ENCODE measurements at places on chromosomes 7 and 10.

DNA sequence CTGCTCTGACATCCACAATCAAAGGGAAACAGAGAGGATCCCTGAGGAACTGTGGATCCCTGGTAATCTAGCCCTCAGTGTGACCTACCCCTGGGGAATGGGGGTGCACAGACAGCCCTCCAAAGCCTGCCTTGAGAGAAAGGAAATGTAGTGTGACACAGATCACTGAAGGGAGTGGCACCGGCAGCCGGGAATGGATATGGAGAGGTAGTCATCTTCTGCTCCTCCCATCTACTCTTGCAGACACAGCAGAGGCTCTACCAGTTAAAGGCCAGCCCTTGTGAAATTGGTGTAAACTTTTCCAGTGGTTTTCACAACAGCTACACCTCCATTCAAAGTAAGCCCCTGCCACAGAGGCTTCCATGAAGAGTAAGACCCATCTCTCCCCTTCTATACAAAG lies 144.4 kb downstream of the PCDH15 start:
- DNase-seq: no peak

GRCh38 chr10:20953120-20953519 lies 56.0 kb upstream of the NEBL start:
- DNase-seq: no peak

- DNase-seq: no peak
Measured at GRCh38 chr7:50544992-50545391, 20.2 kb downstream of the DDC start.

- no peak for DNase-seq
Measured at GRCh38 chr7:76353744-76354143, 5.0 kb downstream of the YWHAG start.

DNA sequence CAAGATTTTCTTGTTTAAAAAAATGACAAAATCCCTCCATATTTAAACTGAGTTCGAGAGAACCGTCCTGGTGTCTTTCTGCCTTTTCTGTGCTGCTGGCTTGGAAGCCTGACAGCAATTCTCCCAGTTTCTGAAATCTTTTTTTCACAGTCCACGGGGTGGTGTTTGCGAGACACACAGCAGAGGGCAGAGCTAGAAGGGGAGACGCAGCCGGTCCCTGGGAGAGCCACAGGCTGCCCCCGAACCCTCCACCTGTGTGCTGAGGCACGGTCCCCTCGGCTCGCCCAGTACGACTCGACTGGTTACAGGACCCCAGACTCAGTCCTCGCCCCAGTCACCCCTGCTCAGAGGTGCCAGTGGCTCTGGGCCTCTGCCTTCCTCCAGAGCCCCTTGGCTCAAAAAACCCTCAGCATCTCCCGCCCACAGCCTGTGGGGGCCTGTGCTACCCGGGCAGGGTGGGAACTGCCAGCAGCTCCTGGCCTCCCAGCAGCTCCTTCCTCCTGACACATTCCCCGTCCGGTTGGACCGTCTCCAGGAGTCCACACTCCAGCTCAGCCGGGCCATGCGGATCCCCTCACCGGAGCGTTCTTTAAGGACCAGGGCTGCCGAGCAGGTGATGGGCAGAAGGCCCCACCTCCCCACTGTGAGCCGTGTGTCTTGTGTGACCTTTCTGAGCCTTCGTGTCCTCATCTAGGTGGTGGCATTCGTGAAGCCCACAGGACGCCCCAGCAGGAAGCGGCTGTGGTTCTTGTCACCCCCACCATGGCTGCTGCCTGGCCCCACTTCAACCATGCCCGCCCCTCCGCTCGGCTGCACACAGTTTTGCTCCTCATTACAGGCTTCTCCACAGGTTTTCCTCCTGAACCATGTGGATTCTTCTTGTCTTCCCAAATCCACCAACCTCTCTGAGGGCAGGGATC lies 52.3 kb upstream of the EN2 start:
- DNase-seq: peak; percentile 48

- DNase-seq: no peak
Measured at GRCh38 chr7:57789130-57789529, 339.2 kb downstream of the ZNF716 start.

DNA sequence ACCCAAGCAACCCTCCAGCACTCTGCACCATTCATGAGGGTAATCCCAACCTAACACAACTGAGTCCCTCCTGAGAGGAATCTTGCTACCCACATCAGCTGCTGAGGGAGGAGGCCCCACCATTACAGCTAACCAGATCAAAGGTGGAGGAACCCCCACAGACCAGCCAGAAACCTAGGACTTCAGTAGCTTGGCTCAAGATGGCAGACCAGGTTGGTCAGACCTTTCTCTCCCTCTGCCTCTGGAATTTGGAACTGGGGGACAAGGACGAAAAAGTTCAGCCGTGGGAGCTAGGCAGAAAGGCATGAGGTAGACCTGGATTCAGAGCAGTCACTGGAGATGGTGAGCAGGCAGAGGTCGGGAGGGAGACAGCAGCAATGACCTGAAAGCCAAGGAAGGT lies 101.3 kb upstream of the CACUL1 start:
- no peak for DNase-seq

- no peak for DNase-seq
Measured at GRCh38 chr10:77520290-77520689, 117.3 kb downstream of the KCNMA1 start.

GRCh38 chr10:43409385-43410109 lies 561 bp upstream of the HNRNPF start:
- DNase-seq: peak; percentile 66

DNA sequence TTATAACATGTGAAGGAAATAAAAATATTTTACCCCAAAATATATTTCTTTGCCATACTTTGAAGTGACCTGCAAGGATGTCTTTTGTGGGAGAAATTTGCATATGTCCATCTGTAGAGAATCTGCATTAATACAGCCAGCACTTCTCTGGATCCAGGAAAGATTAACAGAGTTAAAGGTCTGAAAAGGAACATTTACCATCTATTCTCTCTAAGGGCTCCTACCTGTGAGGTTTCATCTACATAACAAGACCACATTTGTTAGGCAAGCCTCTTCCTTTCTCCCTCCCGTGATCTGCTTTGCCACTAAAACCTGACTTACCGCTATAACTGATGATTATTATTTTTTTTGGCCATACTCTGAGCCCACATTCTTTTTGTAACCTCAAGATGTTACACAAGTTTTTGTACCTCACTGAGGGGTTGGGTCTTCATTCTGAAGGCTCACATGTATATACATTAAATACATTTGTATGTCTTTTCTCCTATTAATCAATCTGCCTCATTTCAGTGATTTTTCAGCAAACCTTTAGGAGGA lies 129.4 kb downstream of the AKR1D1 start:
- DNase-seq: no peak

DNA sequence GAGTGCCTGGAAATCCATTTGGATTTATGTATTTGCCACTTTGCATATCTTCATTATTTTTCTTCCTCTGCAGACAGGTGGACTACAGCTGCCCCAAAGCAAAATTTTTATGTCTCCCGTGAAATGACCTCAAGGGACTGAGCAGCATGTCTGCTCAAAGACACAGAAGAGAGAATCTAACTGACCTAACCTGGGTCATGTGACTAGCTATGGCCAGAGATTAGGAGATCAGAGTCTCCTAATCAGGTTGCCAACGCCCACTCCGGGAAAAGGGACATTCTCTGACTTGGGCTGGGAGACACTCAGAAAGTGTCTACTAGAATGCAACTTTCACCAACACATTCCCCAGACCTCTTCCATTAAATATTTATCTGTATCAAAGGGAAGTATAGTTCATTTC lies 2.5 kb upstream of the BAMBI start:
- no peak for DNase-seq

GRCh38 chr7:523347-524336 lies 4.0 kb upstream of the PDGFA start:
- no peak for DNase-seq

DNA sequence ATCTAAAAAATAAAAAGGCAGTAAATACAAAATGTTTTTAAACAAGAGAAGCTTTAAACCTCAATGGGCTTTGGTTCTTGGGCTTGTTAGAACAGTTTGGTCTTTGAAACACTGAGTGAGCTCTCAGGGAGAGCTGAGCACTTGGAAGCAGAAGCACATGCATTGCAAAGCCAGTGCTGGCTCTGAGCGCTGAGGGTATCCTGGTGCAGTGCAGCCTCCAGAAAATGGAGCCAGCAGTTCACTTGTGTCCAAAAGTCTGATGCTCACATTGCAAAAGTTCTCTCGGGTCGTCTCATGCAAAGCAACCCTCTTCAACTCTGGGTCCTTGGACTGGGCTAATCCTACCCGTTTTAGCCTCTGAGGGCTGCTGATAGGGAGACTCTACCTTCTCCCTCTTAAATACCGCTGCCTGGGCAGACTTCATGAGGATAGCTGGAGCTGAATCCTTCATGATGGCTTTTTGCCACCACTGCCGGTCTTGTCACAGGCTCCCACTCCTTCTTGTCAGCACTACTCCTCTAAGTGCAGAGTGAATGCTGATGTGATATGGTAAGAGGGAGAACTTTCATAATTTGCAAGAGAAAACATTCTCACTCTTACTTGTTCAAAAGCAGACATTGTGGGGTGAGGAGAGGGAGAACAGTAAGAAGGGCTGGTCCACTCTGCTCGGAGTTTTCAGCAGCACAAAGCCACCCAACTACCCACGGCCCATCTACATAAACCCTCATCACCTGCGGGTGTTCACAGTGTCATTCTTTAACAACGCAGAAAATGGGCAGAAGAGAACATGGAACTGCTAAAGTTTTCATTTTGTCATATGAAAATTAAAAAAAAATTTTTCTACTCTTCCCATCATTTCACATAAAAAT lies 42.2 kb upstream of the BMPER start:
- no peak for DNase-seq

DNA sequence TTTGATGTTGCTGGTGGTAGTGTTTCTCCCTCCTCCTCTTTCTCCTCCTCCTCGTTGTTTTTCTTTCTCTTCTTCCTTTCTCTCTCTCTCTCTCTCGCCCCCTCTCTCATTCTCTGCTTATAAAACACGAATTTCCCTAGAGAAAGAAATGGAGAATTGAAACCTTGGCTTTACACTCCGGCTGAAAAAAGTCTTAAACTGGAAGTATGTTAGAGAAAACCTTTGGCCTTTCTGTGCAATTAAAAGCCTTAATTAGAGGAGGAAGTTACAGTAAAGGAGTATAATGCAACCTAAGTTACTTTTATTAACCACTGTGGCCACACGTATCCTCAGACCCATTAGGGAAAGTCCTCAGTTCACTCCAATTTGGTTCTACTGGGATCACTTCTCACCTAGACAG lies 501.7 kb upstream of the SORCS1 start:
- DNase-seq: no peak

- DNase-seq: no peak
Measured at GRCh38 chr7:101087334-101088068, 2.2 kb downstream of the TRIM56 start.

- no peak for DNase-seq
Measured at GRCh38 chr7:47787249-47788069, 160.8 kb downstream of the PKD1L1 start.

DNA sequence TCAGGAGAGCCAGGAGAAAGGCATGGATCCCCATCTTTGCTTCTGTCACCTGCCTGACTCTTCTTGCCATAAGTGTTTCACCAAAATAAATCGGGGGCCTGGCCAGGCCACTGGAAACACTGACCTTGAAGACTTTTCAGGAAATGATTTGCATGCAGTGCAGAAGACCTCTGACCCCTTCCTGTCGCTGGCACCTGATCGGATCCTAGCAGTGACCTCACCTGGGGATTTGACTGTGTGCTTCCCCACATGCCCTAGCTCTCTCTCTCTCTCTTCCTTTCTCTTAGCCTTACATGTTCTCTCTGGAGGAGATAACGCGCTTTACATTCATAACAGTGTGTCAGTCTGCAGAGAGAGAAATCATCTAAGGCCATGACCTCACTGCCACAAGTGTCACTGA lies 243.0 kb downstream of the PRPF18 start:
- no peak for DNase-seq

DNA sequence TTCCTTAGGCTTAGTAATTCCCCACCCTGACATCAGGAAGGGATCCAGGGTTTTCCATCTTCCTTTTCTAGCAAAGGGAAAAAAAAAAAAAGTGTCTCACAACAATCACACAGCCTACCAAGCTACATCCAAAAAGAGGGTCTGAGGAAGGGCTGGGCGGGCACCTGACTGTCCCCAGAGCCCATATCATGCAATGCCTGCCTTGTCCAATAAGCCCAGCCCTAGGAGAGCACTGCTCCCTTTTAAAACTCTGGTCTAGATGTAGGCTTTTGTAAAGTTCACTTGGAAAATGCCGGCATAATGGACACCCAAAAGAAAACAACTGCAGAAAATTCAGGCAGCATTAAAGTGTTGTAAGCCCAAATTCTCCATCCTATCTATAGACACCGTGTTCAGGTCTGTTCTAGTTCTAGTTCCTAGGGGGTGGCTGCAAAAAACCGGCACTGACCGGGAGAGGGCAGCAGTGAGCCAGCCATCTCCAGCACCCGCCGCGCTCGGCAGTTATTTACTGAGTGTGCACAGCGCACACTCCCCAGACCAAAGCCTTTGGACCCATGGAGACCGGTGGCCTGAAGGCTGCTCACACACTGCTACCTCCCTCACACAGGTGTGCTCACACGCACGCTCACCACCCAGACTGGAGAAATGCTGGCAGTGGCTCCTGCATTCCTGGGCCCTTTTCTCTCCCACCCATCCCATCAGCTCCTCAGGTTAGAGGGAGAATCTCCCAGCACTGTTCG lies 48.7 kb downstream of the PODXL start:
- DNase-seq: peak; percentile 56

- no peak for DNase-seq
Measured at GRCh38 chr10:127013691-127014473, 108.7 kb downstream of the DOCK1 start.

GRCh38 chr7:24325708-24326107 lies 41.7 kb downstream of the NPY start:
- DNase-seq: no peak

DNA sequence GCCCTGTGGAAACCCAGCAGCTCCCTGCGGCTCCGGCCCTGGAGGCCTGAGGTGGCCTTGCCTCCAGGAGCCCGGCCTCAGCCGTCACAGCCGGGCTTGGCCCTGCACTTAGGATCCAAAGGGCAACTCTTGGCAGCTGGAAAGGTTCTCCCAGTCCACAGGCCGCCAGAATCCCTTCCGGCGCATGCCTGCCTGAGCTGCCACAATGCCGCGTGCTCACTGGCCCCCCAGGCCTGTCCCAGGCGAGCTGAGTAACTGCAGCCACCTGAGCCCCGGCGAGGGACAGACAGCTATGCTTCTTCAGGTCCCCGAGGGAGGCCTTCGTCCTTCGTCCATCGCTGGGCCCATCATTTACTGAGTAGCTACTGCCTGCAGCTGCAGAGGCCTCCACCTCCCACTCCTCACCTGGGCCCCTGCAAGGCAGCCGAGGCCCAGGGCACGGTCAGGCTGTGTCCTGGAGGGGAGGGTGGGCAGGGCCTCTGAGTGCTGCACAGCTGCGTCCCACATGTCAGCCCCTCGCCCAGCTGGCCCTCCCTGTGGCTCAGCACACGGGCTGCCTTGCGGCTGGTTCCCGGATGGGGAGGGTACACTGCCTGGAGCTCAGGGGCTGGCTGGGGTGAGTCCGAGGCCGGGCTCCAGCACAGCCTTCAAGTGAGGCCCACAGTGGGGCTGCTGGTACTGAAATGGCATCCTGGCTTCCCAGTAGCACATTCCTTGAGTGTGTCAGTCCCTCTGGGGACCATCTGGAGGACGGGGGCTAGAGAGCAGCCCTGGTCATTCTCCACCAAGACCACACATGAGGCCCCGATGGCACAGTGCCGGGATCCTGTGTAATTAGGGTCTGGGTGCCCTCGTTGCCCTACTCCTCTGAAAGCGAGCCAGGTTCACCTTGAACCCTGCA lies 172.5 kb downstream of the ELFN1 start:
- no peak for DNase-seq

Data from NK-92 treated with Interleukin-12 subunit alpha and Interleukin-12 subunit beta, amount 100 ng/mL, for 24 hours (cell line).